Glomerular endothelial cell (primary cell): ENCODE measurements at places on chromosomes 5 and 9.

- no peak for DNase-seq
Observed at GRCh38 chr9:124270504-124271335, 13.0 kb downstream of the NEK6 start.

DNA sequence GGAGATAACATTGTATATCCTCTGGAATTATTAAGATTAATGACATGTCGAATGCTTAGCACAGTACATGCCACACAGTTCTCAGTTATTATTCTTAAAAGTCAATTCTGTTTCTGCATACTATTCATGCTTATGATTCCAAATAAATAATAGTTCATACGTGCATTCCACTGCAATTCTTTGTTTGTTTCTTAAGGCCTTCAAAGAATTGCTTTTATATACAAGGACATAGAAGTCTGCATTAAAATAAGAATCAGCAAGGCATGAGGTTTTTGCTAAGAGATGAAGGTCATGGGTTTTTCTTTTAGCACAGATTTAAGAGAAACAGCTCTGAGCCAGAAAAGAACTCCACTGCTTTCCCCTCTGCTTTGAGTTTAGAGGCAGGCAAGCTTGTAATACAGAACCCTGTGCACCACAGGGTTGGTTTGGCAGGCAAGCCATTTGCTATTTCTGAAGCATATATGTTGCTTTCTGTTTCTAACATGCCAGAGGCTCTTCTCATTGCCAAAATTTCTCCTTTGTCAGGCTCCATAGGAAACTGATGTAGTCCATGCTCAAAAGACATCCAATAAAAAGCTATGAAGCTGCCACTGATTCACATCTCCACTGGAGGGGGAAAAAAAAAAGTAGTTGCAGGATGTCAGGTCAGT is 420.6 kb upstream of the TYRP1 start:
- no peak for DNase-seq

DNA sequence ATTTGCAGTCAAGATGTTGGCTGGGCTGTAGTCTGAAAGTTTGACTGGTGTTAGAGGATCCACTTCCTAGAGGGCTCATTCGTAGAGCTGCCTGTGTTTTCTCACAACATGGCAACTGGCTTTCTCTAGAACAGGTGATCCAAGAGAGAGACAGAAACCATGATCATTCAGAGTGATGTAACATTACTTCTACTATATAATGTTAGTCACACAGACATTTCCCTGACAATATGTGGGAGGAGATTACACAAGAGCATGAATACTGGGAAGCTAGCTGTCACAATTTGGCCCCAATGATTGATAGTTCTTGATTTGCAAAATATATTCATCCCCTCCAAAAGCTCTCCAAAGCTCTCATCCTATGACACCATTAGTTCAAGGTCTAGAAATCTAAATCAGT is 10.9 kb upstream of the TMEM161B start:
- DNase-seq, result no peak

- no peak for DNase-seq
Observed at GRCh38 chr9:122246666-122247065, 17.9 kb upstream of the LHX6 start.

DNA sequence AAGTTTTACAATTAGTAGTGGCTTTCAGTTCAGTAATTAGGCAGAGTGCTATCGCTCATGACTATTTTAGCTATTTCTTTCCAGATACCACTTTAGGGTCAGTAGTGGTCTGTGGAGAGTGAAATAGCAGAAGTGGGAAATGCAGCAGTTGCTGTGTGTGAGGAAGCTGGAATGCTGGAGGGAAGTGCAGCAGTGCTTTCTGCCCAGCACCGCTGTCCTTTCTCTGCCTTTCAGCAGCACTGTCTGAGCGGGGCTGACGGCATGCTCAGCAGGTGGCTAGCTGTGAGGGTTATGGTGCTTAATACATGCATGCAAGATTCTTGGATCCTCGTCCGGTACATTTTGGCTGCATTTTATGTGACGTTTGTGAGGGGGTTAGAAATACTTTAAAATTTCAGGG is 213.9 kb downstream of the PBX3 start:
- no peak for DNase-seq

DNA sequence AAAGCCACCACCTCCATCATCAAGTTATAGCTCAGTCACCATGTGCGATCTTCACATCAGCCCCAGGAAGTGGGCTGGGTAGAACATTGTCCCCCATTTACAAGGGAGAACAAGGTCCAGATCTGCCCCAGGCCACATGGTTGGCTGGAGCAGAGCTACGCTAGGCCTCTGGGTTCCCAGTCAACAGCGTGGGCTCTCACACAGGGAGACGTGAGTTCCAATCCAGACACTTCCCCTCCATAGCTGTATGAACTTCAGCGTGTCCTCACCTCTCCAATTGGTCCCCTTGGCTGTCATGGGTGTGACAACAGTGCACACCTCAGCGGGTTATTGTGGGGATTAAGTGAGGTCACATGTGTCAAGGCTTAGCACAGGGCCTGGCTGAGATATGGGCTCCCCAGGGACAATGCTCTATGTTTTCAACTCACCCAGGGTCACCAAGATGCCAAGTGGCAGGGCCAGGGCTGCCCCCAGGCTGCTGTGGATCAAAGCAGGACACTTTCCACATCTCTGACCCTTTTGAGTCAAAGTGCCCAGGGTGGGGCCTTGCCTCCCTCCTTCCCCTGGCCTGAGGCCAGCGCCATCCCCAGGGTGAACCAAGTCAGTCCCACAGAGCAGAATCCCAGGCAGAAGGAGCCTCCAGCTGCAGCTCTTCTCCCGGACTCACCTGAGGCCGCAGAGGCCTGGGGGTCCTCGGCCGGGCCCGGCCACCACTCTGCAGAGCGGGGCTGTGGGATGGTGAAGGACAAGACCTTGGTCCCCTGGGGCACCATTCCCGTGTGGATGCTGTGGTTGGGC is 19.8 kb downstream of the AKNA start:
- no peak for DNase-seq

- no peak for DNase-seq
Observed at GRCh38 chr5:103441523-103441922, 121.1 kb downstream of the NUDT12 start.

GRCh38 chr9:129407905-129408452 is 212.9 kb downstream of the C9orf50 start:
- DNase-seq, result no peak

GRCh38 chr5:115559524-115559923 is 14.9 kb upstream of the FEM1C start:
- DNase-seq, result no peak

GRCh38 chr9:123662057-123662776 is 267.7 kb downstream of the DENND1A start:
- DNase-seq, result no peak

DNA sequence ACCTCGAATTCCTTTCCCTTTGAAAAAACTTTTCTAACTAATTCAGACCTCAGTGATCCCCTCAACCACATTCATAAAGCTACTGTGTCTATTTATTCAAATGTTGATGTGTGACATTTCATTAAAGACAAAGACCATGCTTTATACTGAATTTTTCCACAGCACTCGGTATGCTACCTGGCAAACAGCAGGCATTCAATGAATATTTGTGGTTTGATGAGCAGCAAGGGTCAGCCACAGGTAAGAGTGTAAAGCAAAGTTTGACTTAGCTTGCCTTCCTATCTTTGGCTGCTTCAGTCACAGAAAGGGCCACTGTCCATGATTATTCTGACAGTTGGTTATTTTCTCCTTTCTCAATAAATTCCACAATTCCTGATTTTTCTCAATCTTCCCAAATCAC is 5.1 kb upstream of the CDC42SE2 start:
- DNase-seq, result no peak

GRCh38 chr9:110334871-110335270 is 2.8 kb downstream of the TXNDC8 start:
- DNase-seq, result no peak

DNA sequence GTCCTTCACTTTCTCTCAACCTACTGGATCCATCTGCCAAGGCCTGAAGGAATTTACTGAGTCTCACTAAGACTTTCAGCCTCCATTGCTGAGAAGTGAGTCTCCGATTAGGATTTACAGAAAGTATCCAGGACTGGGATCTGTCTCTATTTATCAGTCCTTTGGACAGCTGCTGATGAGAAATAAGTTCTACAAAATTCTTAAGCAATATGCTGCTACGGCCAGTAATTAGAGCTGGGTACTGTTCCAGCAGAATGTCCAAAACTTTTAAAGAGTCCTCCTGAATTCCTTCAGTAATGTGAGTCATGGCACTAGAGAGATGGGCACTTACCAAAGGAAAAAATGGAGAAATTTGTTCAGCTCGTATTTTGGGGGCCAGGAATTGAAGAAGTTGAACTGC is 5.9 kb downstream of the TEX10 start:
- no peak for DNase-seq

DNA sequence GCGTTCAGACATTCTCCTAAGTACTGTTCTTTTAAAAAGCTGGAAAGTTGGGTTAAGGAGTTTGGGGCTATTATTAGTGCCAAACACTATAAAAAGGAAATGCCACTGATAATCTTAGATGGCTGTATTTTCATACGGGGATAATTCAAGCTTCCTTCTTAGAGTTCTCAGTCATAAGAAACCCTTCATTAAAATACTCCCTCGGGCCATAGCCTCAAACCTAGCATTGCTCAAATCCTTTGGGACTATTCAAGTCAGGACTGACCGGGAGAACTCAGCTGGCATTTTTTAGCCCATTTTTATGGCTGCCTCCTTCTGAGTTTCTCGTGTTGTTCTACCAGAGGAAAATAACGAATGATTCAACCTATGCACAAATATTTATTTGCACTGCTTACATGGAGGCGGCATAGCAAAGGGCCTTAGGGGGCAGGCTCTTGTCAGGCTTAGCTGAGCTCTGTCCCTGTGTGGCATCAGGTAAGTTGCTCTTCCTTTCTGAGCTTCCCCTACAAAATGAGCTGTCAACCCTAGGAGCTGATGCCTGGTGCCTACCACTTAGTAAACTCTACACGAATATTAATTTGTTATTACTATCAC is 33.5 kb upstream of the ADAM19 start:
- DNase-seq, result no peak

DNA sequence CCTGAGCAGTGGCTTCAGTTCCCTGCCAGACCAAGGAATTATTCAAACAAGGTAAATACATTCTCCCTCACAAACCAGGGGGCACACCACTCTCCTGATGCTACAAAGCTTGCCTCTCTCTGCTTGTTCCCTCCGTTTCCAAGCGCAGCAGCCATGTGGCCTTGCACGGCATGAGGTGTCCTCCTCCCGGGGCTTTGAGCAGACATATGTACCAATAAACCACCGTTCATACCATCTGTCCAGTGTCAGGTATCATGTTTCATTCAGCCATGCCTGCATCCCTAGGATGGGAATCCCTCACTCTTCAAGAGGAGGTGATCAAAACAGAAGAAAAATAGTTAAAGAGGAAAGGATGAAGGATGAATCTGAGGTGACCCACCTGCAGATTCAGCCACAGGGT is 282.7 kb downstream of the ENC1 start:
- no peak for DNase-seq

DNA sequence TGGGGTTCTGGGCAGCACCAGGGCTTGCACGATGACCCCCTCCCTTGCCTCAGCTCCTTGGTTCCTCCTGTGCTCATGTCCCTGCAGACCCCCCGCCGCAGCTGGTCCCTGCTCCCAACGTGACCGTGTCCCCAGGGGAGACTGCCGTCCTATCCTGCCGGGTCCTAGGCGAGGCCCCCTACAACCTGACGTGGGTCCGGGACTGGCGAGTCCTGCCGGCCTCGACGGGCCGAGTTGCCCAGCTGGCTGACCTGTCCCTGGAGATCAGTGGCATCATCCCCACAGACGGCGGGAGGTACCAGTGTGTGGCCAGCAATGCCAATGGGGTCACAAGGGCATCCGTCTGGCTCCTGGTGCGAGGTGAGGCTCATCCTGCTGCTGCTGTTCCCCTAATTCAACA is 39.1 kb downstream of the HMCN2 start:
- no peak for DNase-seq

- DNase-seq, result peak; percentile 16
Observed at GRCh38 chr9:37229882-37230482, 109.6 kb downstream of the ZCCHC7 start.

DNA sequence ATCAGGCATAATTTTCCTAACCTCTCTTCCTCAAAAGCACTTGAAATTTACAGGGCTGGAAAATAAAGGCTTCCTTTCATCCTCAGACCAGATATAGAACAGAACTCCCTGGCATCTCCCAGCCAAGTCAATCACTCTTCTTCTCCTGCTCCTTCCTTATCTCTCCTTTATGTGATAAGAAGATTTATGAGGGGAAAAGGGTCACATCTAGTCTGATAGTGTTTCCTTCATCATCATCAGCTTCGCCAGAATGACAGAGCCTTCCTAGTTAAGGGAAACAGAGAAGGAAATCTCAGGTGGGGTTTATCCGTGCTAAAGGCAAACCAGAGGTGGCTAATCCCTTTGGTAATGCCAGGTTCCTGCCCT is 36.2 kb downstream of the LIX1 start:
- no peak for DNase-seq

DNA sequence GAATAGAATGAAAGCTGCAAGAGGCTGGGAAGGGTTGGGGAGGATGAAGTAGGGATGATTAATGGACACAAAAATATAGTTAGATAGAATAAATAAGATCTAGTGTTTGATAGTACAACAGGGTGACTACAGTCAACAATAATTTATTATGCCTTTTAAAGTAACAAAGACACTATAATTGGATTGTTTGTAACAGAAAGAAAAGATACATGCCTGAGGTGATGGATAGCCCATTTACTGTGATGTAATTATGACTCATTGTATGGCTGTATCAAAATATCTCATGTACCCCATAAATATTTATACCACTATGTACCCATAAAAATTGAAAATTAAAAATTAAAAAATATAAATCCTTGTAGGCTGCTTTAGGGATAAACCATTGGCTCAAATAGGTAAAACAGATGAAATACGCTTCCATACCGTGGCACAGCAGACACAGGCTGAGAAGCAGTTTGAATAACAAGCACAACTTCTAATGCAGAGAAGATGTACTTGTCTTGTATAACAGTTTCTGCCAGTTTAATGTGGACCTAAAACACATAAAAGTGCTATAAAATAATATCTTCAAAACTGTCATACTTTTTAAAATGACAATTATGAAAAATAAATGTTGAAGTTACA is 34.9 kb downstream of the APBA1 start:
- no peak for DNase-seq

GRCh38 chr5:29307478-29307877 is 1886.0 kb upstream of the CDH6 start:
- no peak for DNase-seq

GRCh38 chr9:16869131-16869881 is 1.2 kb downstream of the BNC2 start:
- DNase-seq, result no peak

DNA sequence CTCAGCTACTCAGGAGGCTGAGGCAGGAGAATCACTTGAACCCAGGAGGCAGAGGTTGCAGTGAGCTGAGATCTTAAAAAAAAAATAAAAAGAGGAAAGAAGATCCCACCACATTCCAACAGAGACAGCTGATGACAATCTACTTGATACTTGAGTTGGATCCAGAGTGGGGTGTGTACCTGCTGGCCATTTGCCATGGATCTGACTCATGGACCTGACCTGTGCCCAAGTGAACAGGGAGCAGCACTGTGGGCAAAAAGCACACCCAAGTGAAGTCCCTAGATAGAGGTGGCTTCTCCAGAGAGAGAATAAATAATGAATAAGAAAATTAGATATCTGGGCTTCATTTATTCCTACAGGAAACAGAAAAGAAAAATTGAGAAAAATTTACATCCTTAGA is 81.2 kb upstream of the MIER3 start:
- no peak for DNase-seq
